Fibroblast of gingiva (primary cell): ENCODE measurements at places on chromosomes 2 and 18.

DNA sequence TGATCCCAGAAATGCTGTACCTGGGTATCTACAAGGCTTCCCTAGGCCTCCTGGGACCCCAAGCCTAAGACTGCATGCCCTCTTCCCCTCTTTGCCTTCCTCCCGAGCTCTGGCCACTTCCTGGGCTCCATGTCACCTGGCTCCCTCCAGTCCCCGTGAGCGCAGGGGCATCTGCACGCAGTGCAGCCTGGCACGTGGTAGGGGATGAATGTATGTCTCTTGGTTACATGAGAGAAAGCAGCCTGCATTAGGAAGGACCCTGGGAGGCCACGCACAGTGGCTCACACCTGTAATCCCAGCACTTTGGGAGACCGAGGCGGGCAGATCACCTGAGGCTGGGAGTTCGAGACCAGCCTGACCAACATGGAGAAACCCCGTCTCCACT, 15.8 kb downstream of the PASK start:
- DNase-seq, result no peak

- no peak for DNase-seq
Observed at GRCh38 chr18:5515011-5515784, 28.6 kb downstream of the EPB41L3 start.

GRCh38 chr18:42743373-42744138, 371.9 kb downstream of the RIT2 start:
- DNase-seq, result no peak

GRCh38 chr2:210681491-210681890, 125.1 kb downstream of the CPS1 start:
- DNase-seq, result no peak

DNA sequence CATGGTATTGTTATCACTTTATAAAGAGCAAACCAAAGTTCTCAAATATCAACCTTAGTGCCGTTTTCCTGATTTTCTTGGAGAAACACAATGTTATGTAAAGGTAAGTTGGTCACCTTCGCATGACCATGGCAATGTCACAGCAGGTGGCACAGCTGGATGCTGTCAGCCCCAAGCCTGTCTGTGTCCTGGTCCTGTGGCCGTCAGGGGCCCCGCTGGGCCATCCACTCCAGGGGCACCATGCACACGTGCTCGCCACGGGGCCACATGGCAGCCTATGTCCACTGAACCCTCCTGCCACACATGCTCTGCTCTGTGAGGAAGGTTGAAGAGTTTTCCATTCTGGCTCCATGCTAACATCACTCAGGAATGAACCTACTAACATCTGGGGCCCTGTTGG, 85.9 kb downstream of the EIPR1 start:
- DNase-seq, result no peak

DNA sequence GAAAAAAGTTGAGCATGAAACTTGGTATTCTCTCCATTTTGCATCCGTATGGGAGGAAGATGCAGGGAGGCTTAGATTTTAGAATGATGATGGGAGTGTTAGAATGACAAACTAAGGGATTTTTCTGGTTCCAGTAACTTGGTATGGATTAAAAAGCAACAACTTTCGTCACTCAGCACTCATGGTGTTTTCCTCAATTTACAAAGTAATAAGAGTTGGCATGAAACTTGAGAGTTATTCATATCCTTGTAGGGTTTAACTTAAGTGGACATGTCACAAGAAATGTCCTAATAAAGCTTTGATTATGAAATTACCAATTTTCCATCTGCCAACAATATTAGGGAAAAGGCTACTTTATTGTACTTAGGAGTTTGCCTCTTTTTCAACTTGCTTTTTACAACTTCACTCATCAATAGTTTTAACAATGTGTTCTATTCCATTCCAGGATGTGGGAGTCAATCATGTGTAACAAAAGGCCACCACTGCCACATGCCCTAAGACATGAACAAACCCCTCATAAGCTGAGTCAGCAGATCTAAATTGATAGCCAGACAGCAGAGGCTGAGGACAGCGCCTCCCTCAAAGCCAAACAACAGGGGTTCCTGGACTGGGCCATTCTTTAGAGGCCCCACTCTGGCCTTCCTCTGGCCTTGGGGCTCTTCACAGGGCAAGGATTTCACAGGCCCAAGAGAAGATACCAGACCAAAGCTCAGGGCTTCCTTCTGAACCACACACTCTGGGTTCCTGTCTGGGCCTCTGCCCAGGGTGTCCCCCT, 265.8 kb downstream of the TNS1 start:
- peak; percentile 26 for DNase-seq

DNA sequence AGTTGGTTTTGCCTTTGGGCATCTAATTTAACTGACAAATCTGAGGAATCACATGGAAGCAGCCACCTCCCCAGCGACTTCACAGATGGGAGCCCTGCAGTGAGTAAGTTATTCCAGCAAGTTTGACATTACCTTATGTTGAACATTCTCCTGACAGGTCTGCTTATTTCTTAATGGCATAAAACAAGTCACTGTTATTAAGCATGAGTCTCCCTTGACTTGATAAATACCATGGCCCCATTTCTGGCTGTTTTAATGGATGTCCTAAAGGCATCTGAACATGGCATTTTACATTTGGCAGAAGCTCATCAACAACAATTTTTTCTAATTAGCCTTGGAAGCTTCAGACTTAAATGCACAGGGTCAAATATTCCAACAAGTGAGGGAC, 92.6 kb upstream of the CREB1 start:
- DNase-seq, result no peak

DNA sequence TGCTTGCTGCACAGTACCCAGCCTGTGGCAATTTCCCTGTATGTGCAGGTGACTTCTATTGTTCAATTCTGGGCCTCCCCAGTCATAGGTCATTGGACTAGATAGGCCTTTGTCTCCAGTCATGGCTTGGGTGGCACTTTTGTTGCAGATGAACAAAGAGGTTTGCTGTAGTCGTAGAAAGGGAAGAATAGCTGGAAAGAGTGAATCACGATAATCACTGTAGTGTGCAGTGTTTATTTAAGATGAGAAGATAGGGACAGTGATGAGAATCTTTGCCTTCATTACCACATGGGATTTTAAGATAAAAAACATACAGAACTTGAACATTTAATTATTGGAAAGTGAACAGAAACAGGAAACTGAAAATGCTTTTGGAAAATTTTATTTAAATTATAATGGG, 156.1 kb upstream of the CYRIA start:
- DNase-seq, result no peak

- no peak for DNase-seq
Observed at GRCh38 chr2:153819501-153819900, 52.2 kb upstream of the GALNT13 start.

DNA sequence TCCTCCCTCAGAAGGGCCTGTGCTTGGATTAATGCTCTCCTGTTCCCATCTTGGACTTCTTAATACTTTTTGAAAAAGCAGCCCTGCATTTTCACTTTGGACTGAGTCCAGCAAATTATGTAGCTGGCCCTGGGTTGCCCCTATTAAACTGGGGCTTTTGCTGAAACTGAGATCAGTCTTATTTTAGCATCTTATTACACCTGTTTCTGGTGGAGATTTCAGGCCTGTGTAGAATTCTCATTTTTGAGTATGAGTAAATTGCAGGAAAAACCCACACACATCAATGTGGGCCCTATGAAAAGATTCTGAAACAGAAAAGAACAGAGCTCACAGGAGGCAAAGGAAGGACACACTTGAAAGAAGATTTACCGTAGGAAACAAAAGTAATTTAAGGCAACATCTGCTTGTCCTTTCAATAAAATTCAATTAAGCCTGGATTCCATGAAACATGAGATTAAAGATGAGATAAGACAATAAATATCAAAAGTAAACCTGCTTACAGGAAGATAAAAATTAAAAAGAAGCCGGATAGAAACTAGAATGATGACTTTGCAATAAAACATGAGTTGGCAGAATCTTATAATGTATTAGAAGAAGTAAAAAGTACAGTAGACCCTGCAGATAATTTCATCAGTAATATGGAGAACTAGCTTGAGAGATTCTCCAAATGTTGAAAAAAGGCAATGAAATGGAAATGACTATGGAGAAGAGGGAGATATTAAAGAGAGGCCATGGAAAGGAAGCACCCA, 90.7 kb upstream of the GCFC2 start:
- no peak for DNase-seq

DNA sequence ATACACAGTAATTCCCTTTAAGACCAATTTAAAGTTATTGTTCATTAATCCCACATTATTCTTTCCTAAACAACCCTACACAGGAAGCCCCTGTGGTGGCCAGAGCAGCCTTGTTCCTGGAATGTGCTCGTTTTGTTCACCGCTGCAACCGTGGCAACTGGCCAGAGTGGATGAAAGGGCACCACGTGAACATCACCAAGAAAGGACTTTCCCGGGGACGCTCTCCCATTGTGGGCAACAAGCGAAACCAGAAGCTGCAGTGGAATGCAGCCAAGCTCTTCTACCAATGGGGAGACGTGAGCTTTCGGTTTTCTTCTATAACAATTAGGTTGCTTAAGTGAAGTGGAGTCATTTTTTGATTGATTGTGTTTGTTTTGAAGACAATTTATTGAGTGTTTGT, 101.0 kb downstream of the UNC80 start:
- no peak for DNase-seq

- DNase-seq, result no peak
Observed at GRCh38 chr2:204480676-204481075, 64.6 kb upstream of the PARD3B start.

GRCh38 chr2:64624108-64624610, 29.6 kb downstream of the SERTAD2 start:
- DNase-seq, result no peak

DNA sequence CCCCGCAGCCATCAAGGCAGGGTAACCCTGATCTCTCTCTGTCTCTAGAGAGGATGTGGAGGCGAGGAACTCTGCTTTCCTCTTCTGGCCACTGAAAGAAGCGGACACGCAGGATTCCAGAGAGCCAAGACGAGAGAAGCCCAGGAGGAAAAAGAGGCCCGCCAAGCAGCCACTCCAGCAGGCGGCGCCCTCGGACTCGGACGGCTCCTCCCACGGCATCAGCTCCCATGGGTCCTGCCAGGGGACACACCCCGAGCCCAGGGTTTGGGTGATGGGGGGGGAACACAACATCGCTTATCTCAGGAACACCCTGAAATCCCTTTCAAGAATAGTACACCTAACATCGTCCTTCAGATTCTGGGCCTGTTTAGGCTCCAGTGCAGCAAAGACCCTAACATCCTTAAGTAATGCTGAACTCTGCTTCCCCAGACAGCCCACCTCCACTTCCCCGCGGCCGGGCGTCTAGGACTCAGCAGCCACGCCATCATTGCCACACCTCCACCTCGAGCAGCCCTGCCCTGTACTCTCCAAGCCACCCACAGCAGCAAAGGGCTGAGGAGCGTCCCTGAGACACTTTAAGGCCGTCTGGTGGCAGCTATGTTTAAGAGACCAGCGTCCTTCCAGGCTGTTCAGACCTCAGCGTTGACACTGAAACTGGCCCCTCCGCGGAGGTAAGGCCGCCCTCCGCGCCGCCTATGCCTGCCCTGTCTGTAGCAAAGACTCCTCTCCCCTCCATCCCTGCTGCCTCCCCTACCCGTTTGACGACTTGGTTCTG, 34.3 kb upstream of the CNGA3 start:
- DNase-seq, result no peak

DNA sequence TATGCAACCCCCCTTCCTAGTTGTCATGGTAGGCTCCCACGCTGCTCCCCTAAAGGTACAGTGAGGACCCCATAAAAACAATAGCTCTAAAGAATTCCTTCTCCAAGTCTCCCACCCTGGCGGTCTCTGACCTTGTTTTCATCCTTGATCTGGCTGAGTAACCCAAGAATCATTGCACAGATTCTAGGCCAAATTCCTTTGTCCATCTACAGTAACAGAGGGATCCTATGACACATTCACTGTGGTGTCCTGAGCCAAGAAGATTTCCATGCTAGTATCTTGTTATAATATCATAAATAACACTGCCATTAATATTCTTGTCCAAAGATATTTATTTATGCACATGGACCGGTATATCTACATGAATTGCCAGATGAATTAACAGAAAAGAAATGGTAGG, 240.2 kb downstream of the CYP26B1 start:
- DNase-seq, result no peak

DNA sequence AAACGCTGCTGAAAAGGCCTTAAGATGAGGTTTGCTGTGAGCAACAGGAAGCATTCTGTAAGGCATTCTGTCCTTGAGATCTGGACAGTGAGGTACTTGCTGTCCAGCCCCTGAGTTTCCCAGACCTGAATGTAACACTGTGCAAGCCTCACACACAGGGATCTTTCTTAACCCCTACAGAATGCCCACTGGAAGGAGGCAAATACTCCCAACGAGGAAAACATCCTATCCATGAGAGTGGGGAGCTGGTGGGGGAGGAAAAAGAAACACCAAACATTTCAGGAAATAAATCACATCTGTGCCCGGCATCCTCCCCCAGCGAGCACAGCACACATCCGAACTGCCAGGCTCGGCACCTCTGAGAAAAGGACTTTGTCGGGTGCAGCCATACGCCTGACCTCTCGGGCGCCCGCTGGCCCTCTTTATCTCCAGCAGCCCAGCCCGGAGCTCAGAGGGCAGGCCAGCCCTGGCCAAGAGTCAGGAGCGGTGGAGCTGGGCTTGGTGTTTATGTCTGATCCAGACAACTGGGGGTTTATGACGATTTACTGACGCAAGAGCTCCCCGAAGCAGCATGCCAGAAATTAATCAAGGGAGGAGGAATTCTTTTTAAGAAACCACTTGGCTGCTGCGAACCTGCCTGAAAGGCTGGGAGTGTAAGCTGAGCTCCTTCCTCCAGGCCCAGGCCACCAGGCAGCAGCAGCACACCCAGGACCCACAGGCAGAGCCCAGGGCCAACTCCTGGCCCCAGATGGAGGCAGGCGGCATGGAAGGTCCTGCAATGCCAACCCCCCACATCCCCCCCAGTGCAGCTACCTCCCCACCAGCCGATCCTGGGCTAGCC, 72.2 kb downstream of the HDAC4 start:
- peak; percentile 97 for DNase-seq

GRCh38 chr2:63488118-63488713, 100.1 kb downstream of the WDPCP start:
- DNase-seq, result peak; percentile 37

GRCh38 chr2:233838726-233839446, 15.4 kb downstream of the HJURP start:
- no peak for DNase-seq

DNA sequence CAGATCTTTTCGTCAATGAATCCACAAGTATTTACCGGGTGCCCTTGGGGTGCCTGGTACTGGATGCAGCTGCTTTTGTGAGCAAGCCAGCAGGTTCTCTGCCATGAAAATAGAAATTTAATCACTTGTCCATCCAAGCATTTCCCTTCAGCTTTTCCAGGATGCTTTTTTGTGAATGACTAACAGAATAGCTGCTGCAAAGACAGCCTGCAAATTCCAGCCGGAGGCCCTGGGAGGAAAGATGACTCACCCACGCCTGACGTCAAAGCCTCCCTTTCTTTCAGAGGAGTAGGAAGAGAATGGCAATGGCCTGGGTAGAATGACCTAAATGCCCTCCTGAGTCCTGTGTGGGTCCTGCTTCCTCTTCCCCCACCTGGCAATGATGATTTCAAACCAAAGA, 111.9 kb downstream of the AP1S3 start:
- peak; percentile 91 for DNase-seq

DNA sequence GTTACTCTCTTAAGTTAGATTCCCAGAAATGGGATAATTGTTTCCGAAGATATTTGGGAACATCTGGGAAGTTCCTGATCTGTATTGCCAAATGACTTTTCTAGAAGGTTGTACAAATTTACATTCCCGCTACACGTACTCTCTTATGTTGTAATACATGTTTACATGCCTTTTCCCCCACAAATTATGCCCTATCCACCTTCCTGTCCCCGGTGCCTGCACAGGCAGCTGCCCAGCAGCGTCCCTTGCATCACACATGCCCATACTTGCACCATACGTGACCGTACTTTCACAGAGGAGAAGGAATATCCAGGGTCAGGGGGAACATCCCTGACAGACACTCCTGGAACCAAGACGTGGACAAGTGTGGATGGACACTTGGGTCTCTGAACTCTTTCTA, 24.2 kb upstream of the KLF11 start:
- DNase-seq, result peak; percentile 66
